Activated CD4-positive, alpha-beta T cell treated with anti-CD3 and anti-CD28 coated beads for 48 hours (primary cell): ENCODE measurements at places on chromosomes 13 and 19.
A peak's percentile ranks its signal among the peaks of the same experiment; 100 is the strongest.

- DNase-seq = no peak
Observed at GRCh38 chr19:5024282-5024681, 55.4 kb downstream of the KDM4B start.

DNA sequence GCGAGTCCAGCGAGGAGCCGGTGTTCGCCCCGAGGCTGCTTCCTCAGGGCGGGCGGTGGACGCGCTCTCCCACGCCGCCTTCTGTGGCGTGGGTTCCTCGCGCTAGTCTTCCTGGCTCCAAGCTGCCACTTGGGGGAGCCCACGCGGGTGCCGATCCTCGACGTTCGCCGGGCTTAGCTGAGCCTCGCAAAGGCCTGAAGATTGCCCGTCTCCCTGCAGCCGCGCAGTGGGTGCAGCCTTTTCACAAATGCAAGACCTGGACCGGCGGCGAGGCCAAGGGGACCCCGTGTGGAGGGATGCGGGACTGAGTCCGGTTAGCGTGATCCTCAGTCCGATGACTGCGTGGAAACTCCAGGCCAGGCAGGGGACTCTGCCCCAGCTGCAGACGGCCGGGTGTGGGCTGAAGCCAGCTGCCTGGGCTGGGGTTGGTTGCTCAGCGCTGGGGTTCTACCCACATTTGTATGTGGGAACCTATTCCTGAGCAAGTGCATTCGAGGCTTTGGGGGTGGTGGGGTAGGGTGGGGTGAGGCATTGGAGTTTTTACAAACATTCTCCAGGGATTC is 16.6 kb upstream of the LRP3 start:
- DNase-seq = peak; percentile 75

GRCh38 chr19:18214779-18215433 is 11.1 kb upstream of the RAB3A start:
- DNase-seq = peak; percentile 33

GRCh38 chr13:71169180-71169579 is 697.8 kb downstream of the DACH1 start:
- DNase-seq = no peak

GRCh38 chr13:48199404-48199946 is 33.5 kb upstream of the ITM2B start:
- DNase-seq = no peak

GRCh38 chr19:1145635-1146411 is 28.2 kb downstream of the SBNO2 start:
- no peak for DNase-seq

DNA sequence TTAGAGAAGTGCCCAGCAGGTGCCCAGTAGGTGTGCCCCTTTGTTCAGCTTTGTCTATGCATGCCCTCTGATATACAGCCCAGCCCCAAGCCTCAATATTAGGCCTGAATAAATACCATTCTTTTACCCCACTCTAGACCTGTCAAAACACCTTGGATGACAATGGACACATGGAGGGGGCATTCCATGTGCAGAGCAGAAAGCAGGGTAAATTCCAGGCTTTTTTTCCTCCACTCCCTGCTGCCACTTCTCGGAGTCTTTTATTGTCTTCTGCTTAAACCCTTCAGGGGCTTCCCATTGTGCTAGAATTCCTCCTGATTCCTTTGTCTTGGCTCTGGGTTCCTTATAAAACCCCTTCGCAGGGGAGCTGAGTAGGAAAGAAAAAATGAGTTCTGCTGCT is 5.8 kb upstream of the FRY start:
- DNase-seq = no peak

- no peak for DNase-seq
Observed at GRCh38 chr13:43916828-43917227, 37.1 kb downstream of the LACC1 start.

- peak; percentile 88 for DNase-seq
Observed at GRCh38 chr19:49983645-49984229, 22.8 kb upstream of the SIGLEC11 start.

- DNase-seq = no peak
Observed at GRCh38 chr13:99523838-99524237, 22.6 kb downstream of the TM9SF2 start.

DNA sequence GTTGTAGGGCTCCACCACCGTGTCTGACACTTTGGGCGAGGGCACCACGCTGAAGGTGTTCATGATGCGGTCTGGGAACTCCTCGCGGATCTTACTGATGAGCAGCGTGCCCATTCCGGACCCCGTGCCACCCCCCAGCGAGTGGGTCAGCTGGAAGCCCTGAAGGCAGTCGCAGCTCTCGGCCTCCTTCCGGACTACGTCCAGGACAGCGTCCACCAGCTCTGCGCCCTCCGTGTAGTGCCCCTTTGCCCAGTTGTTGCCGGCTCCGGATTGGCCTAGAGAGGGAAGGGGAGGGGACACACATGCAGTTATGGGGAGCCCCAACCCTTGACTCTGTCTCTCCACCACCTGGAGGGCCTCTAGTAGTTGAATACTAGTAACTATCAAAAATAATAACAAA is 6.2 kb downstream of the TUBB4A start:
- no peak for DNase-seq

GRCh38 chr13:78599645-78600279 is 3.6 kb downstream of the POU4F1 start:
- no peak for DNase-seq

DNA sequence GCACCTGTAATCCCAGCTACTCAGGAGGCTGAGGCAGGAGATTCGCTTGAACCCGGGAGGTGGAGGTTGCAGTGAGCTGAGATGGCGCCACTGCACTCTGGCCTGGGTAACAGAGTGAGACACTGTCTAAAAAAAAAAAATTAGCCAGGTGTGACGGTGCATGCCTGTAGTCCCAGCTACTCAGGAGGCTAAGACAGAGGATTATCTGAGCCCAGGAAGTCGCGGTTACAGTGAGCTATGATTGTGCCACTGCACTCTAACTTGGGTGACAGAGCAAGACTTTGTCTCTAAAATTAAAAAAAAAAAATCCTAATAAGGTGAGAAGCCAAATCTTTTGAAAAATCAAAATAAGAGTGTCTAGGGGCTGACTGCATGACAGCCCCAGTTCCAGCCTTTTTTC is 9.7 kb upstream of the CEBPA start:
- DNase-seq = no peak

- DNase-seq = no peak
Observed at GRCh38 chr13:39737047-39737446, 81.6 kb downstream of the COG6 start.

- DNase-seq = no peak
Observed at GRCh38 chr19:4038661-4039423, 27.9 kb downstream of the ZBTB7A start.

DNA sequence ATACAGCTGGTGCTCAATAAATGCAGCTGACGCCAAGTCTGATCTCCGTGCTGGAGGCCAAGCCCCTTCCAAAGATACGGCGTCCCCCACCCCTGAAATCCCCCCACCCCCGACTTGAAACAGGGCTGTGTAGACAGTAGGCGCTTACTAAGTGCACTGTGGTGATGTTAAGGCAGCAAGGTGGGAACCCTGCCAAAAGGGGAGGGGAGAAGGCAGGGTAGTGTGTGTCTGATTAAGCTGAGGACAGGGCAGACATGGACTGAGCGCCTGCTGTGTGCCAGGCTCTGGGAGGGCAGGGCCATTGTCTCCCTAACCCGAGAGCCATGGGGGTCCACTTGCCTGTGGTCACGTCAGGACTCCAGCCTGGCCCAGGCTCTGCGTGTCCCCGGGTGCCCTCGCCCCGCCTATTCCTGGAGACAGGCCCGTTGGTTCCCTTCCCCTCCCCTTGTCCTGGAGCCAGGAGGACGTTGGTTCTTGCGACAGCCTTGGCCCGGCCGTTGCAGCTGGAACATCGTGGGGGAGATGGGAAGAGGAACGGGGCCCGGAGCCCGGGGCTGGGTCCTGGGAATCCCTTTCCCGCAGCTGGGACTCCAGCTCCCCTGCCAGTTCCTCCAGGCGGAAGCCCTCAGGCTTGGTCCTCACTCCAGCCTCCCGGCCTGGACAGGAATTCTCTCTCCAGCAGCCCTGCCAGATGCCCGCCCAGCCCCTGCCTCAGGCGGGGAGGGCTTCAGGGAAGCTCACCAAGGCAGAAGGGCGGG is 1.7 kb upstream of the ELANE start:
- DNase-seq = peak; percentile 38

DNA sequence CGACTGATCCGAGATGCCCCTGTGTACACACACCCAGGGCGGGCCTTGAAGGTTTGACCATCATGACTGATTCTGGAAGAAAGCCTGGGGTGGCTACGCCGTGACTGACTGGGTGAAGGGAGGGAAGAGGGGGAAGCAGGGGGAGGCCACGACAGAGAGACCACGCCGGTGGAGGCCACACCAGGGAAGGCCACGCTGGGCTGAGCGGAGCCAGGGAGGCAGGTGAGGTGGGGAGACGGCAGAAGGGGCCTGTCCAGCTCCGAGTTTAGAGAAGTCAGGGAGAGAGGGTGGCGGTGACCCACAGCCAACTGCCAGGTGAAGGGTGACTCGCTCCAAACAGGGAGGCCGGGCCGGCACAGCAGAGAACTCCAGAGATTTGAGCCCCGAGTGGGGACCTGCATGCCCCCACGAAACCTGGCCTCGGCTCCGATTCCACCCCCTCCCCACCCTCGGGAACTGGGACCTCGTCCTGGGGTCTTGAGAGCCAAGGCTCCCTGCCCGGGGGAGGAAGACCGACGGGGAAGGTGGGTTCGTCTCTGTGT is 102.6 kb downstream of the PTPRS start:
- no peak for DNase-seq

- DNase-seq = peak; percentile 21
Observed at GRCh38 chr19:52600639-52601024, 30.5 kb downstream of the ZNF701 start.

- DNase-seq = no peak
Observed at GRCh38 chr13:21976159-21976558, 305.3 kb downstream of the FGF9 start.

- no peak for DNase-seq
Observed at GRCh38 chr13:53105890-53106289, 77.3 kb downstream of the OLFM4 start.

GRCh38 chr13:105920370-105920769 is 615.1 kb downstream of the EFNB2 start:
- DNase-seq = no peak

DNA sequence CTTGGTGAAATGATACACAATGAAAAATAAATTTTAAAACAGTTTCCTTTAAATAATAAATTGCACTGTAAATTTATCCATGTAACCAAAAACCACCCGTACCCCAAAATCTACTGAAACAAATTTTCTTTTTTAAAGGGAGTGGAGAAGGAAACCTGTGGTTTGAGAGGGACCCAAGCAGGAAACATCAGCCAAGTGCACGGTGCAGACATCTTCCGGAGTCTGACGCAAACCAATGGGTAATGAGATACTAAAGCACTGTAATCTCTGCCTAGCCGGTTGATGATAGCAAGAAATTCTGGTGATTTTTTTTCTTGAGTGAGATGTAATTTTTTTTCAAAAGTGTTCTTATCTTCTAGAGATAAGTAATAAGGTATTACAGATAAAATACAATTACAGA is 115.4 kb downstream of the ABCC4 start:
- peak; percentile 41 for DNase-seq

GRCh38 chr19:2043961-2044708 is 6.9 kb downstream of the MKNK2 start:
- no peak for DNase-seq

- DNase-seq = peak; percentile 49
Observed at GRCh38 chr19:50427997-50428425, 4.7 kb upstream of the MYBPC2 start.

DNA sequence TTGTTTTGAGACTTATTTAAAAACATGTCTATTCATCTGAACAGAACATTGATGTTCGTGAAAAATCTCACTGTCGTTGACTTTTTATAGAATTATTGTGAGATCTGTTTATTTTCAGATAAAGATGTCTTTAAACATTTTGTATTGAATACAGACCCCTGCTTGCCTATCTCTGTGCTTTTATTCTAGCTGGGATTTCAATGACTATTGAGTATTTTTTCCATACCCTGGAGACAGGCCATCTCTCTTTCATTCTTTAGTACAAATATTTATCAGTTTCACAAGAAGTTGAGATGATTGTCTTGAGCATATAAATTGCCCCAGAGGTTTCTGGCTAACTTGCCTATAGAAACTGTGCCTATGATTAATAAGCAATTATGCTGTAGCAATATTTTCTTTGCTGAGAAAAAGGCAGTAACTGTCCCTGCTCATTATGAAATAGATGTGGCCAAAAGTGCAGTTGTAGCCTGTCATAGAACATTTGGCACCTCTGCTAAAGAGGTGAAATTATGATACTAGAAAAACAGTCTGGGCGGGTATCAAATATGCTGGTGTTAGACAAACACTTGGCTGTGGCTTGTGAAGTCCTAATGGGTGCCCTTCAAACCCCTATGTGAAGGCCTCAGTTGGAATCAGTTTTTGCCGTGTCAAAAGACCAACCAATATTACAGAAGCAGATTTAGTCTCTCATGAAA is 360.6 kb downstream of the HS6ST3 start:
- DNase-seq = no peak

DNA sequence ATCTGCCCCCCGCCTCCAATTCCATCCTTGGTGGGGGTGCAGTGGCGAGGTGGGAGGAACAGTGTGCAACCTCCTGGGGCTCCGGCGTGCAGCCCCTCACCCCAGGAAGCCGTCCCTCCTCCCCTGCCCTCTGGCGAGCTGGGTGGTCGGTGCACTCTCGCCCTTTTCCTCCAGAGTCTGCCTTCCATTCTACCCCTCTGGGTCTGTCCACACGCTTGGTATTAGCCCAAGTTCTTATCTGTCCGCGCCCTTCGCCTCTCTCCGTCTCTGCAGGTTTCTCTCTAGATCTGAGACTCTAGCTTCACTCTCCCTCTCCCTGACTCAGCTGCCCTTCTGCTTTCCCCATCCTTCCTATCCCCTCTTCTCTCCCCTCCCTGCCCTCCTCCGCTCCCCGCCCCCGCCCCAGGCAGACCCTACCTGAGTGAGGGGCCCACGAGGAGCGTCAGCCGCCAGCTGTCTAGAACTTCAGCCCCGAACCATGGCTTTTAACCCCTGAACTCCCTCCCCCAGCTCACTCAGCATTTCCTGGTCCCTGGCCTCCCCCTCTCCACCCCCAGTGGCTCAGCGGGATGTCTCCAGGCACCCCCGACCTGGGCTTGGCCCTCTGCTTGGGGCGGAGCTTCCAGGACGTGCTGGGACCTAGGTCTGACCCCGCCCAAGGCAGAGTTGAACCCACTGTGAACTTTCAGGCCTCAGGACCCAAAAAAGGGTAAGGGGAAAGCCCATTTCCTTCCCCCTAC is 499 bp upstream of the KLK13 start:
- no peak for DNase-seq

GRCh38 chr13:40974460-40975407 is 44.4 kb downstream of the ELF1 start:
- peak; percentile 40 for DNase-seq

DNA sequence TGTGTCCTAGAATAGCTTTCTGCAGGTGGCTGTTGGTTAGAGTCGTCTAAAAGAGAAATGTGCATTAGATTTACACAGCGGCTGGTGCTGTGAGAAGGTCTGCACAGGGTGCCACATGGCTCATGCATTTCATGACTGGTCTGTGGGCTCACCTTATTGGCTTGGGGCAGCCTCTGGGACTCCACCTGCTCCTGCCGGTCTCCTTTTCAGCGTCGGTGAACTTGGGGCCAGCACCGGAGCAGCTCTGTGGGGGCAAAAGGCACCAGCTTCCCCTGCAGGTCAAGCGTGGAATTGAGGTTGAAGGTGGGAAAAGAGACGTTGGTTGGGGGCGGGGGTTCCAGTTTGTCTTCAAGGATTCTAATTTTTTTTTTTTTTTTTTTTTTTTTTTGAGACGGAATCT is 3.1 kb upstream of the PNMA8C start:
- no peak for DNase-seq
